ENCODE measurements at places on chromosomes 5 and 9.

DNA sequence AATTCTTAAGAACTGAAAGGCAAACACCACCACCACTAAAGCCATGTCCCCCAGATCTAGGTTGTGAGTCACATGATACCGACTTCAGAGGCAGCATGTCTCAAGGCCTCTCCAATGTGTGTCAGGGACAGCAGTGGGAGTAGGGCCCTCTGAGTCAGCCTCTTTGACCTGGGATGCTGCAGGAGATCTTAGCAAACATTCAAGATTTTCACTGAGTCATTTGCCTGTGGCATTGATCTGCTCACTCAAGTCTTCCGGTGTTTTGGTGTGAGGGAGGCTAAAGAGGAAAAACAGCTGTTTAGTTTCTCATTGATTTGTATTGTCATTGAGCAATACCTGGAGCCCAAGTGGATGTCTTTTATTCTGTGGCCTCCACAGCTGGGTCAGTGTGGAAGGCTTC, 36.1 kb downstream of the TMC1 start:
- DNase-seq: peak; percentile 11

- DNase-seq: no peak
Measured at GRCh38 chr5:5025774-5026408, 114.2 kb upstream of the ADAMTS16 start.

GRCh38 chr5:87751824-87752223, 339.1 kb upstream of the CCNH start:
- no peak for DNase-seq

DNA sequence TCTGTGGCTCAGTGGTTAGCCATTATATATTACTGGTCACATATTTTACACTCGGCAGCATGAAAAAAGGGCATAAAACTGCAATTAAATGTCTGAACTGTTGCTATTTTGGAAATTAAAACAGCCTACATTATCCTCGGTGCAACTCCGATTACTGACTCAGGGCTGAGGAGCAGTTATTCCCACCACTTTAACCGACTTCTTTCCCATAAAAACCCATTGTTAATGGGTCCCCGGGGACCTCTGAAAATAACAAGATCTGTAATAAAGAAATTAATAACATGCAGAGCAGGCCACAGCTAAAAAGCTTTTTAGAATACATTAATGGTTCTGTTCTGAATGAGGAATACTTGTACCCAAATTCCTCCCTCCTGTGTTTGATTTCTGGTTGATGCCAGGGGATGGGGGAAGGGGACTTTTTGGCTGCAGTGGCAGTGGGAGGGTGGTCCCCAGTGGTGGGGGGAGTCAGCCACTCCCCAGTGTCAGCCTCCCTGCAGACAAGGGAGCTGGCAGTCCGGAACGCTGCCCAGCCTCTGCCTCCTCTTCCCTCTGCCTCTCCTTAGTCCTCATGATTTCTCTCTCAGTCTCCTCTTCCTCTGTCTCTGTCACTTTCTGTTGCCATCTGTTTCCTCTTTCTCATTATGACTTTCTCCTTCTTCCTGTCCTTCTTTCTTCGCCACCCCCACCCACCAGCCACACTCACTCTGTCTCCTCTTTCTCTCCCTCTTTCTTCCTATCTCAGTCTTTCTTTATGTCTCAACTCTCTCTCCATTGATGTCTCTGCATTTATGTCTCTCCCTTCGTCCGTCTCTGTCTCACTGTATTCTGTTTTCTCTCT, 59.0 kb upstream of the ZBTB43 start:
- DNase-seq: no peak

DNA sequence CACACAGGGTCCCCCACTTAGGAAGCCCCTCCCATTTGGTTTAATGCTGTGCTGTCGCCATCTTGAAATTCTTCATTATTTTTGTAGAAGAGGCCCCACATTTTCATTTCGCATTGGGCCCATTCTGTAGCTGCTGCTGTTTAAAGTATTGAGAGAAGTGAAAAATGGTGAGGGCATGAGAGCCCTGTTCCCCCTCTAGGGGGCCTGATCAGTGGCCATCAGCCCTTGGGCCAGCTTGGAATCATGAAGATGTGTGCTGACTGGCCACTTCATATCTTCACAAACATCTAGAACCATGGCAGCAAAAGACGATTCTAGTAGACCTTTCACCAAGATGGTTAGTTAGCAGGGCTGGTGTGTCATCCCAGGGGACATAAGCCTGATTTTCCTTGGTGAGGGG, 3.3 kb downstream of the TMEM268 start:
- DNase-seq: no peak

- DNase-seq: no peak
Measured at GRCh38 chr5:82799361-82800077, 277.7 kb downstream of the TMEM167A start.
